NCI-H226 (cell line): ENCODE measurements at places on chromosomes 16 and 17.

- DNase-seq: no peak
Observed at GRCh38 chr16:86322806-86323205, 187.5 kb upstream of the FOXF1 start.

DNA sequence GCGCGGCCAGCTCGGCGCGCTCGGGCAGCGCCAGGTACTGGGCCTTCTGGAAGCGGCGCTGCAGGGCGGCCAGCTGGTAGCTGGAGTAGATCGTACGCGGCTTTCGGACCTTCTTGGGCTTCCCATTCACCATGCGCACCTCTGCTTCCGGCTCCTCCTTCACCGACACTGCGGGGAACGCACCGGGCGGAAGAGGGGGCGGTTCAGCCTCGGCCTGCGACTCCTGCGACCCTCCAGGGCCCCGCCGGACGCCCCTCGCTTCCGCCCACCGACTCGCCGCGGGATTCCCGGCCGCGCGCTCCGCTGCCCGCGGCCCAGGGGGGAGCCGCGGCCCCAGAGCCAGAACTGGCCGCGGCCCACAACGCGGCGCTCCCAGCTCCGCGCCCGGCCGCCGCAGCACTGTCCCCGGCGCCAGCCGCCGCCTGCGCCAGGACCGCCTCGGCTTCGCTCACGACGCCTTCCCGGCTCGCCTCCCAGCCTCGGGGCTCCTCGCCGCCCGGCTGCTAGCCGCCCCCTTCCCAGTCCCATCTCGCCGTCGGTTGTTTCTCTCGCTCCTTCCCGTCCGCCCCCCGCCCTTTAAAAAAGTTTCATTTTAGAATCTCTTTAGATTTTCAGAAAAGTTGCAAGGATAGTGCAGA lies 1.5 kb downstream of the DLX3 start:
- DNase-seq: no peak

DNA sequence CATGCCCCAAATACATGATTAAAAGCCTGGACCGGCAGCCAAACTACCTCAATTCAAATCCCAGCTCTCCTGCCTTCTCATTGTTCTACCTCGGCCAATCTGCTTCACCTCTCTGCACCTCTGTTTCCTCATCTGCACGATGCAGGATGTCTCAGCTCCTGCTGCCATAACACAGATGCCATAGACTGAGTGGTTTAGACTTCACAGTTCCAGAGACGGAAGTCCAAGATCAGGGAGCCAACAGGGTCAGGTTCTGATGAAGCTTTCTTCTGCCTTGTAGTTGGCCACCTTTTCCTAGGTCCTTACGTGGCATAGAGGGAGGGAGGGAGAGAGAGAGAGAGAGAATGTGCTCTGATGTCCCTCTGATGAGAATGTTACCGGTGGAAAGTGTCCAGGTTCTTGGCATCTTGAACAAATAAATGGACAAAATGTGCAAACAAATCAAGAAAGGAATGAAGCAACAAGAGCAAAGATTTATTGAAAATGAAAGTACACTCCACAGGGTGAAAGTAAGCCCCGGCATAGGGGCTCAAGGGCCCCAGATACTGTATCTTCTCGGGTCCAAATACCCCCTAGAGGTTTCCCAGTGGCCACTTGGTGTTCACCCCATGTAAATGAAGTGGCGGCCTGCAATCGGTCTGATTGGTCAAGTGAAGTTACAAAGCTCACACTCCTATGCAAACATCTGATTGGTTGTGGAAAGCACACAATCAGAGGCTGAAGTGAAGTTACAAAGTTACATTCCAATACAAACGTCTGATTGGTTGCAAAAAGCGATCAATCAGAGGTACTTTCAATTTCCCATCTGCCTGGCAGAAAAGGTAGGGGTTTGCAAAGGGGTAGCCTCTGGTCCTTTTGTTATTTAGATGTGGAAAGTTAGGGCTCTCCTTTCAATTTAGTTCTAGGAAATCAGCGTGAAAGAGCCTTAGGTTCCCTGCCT lies 43.3 kb upstream of the ZCCHC14 start:
- no peak for DNase-seq

DNA sequence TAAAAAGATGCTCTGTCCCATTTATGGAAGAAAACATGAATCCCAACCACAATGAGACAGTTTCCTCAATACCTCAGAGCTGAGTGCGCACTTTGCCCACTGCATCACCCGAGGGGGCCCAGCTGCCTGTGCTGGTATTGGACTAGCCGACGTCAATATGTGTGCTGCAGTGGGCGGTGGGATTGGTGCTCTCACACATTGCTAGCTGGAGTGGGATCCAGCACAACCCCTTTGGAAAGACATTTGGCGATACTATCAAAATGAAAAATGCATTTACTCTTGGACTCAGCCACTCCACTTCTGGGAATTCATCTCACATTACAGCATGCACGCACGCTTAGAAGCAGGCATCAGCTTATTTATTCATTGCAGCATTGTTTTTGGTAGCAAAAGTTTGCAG lies 289.2 kb upstream of the FOXF1 start:
- DNase-seq: no peak

- DNase-seq: no peak
Observed at GRCh38 chr16:66271074-66272060, 95.1 kb upstream of the CDH5 start.

- peak; percentile 40 for DNase-seq
Observed at GRCh38 chr17:57622683-57623433, 122.2 kb downstream of the CCDC182 start.

- DNase-seq: no peak
Observed at GRCh38 chr16:86042393-86042792, 143.4 kb downstream of the IRF8 start.

- no peak for DNase-seq
Observed at GRCh38 chr17:74785981-74786360, 9.8 kb upstream of the NAT9 start.

DNA sequence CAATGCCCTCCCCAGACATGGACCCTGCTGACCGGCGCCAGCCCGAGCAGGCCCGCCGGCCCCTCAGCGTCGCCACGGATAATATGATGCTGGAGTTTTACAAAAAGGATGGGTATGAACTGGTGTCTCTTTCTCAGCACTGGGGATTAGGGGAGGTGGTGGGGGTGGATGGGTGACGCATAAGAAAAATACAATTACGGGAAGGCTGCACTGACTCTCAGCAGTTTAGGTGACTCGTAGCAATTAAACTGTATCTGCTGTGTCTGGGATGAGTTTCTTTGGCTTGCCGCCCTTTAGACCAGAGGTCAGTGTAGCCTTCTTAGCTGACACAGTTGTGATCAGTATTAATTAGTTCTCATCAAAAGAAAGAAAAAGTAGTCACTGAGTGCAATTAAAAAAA lies 59.0 kb downstream of the ELAC2 start:
- DNase-seq: no peak

- DNase-seq: peak; percentile 8
Observed at GRCh38 chr17:58436805-58437239, 19.5 kb upstream of the RNF43 start.

DNA sequence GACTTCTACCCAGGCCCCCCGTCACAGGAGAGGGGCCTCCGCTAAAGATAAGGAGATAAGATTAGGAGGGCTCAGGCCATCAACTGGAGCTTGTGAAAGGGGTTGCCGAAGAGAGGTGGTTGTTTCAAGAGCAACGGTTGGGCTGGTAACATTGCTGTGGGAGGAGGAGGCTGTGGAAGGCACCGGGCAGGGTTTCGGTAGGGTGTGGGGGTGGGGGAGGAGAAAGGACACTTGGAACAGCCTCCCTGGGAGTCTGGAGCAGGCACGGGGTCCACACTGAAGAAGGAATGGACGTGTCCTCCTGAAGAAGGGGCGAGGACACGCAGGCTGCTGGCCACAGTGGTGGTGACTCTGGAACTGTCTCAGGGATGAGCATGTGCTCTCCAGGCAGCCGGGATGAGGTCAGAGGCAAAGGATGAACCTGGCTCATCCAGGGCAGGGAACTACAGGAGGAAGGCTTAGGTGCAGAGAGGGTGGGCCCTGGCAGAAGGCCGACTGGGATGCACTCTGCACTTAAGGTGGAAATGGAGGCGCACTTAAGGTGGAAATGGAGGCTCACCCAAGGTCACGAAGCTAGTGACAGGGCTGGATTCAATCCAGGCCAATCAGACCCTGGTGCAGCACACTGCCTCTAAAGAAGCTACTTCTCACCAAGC lies 1.2 kb upstream of the EPX start:
- no peak for DNase-seq

- no peak for DNase-seq
Observed at GRCh38 chr17:82300228-82300627, 17.2 kb downstream of the CD7 start.

DNA sequence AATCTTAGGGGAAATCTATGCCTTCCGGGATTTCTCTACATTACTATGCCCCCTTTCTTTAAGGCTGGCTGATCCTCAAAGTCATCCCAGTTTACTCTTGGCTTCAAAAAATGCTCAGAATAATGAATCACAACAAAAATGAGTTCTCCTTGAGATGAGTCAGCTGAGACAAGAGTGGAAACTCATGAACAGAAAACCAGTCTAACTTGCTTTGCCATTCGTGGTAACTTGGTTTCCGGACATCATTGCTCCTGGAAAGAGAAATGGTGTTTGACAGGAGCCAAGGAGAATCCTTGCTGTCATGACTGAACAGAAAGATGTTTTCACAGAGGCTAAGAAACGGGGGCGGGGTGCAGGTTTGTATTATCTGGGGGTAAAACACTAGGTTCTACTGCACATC lies 435.6 kb upstream of the DYNLRB2 start:
- DNase-seq: no peak

GRCh38 chr17:75642182-75642783 lies 9.0 kb downstream of the SMIM5 start:
- no peak for DNase-seq

DNA sequence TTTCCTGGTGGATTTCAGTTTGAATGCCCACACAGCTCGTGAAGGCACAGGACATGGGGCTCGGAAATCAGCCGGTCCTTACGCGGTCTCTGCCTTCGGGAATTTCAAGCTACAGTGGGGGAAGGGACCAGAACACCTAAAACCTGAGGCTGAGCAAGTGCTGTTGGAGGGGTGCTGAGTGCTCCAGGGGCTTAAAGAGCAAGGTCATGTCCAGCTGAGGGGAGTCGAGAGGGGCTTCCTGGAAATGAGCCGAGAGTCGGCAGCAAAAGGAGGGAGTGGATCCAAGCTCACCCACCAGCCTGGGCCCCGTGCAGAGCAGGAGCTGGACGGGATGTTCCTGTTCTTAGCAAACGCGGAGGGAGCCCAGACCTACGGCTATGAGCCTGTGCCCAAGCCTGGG lies 73.2 kb upstream of the RPL38 start:
- no peak for DNase-seq
